Astrocyte (in vitro differentiated cells and primary cell): ENCODE measurements at places on chromosomes 6 and 20. TPM values are rescaled to one million over a fixed set of nuclear protein-coding genes. Genes with fewer than 3 reads are reported as not detected.

Gene TGM3
- not detected in 2 replicates for total RNA-seq

Gene TTPAL
- total RNA-seq = 23.3 and 25.2 TPM in 2 replicates

Gene CDS2
- total RNA-seq = 46.3 and 53.9 TPM in 2 replicates

Gene RAB44
- total RNA-seq = 0.14 and 0.16 TPM in 2 replicates

Gene PACSIN1
- total RNA-seq = 0.32 and 0.46 TPM in 2 replicates

Gene LHFPL5
- total RNA-seq = not detected in 2 replicates

Gene TDRD6
- 0.02 TPM in 1 of 2 replicates, not detected in the other for total RNA-seq

Gene LTA
- not detected in 2 replicates for total RNA-seq

Gene TCP11
- total RNA-seq = not detected in 2 replicates

Gene LPIN3
- 18.0 and 19.6 TPM in 2 replicates for total RNA-seq

Gene C6orf58
- not detected in 2 replicates for total RNA-seq

Gene ADTRP
- 0.58 and 0.68 TPM in 2 replicates for total RNA-seq

Gene FUT9
- total RNA-seq = 0.14 and 0.20 TPM in 2 replicates

Gene PRICKLE4
- total RNA-seq = 3.1 and 3.4 TPM in 2 replicates

Gene PBOV1
- not detected in 2 replicates for total RNA-seq

Gene DEFB116
- total RNA-seq = not detected in 2 replicates

Gene GPR31
- total RNA-seq = not detected in 2 replicates

Gene CLPSL2
- not detected in 2 replicates for total RNA-seq

Gene ZNF391
- 6.0 and 7.2 TPM in 2 replicates for total RNA-seq

Gene RAD21L1
- 0.34 TPM in 1 of 2 replicates, not detected in the other for total RNA-seq

Gene CLIC5
- total RNA-seq = 0.14 and 0.32 TPM in 2 replicates

Gene HUS1B
- total RNA-seq = 1.3 and 1.6 TPM in 2 replicates

Gene ZBTB12
- 3.7 and 4.6 TPM in 2 replicates for total RNA-seq

Gene RAMACL
- 1.2 and 1.3 TPM in 2 replicates for total RNA-seq

Gene HSPA1L
- total RNA-seq = 0.98 and 1.1 TPM in 2 replicates

Gene SALL4
- 15.0 and 21.7 TPM in 2 replicates for total RNA-seq

Gene PAK5
- total RNA-seq = 0.16 and 0.19 TPM in 2 replicates

Gene POU3F2
- 1.9 and 2.1 TPM in 2 replicates for total RNA-seq

Gene SLC13A3
- total RNA-seq = 0.50 and 0.66 TPM in 2 replicates

Gene FAM83C
- not detected in 2 replicates for total RNA-seq

Gene BEND6
- 8.3 and 10.4 TPM in 2 replicates for total RNA-seq

Gene ZBTB46
- 12.9 and 13.9 TPM in 2 replicates for total RNA-seq

Gene METTL24
- total RNA-seq = 0.36 and 0.75 TPM in 2 replicates

Gene CENPW
- total RNA-seq = 16.0 and 16.1 TPM in 2 replicates

Gene MEI4
- 0.54 and 0.58 TPM in 2 replicates for total RNA-seq

Gene IL17F
- total RNA-seq = not detected in 2 replicates

Gene ADGRG6
- total RNA-seq = 89.2 and 98.2 TPM in 2 replicates

Gene COL9A3
- 43.0 and 54.3 TPM in 2 replicates for total RNA-seq

Gene LAMA2
- total RNA-seq = 1.7 and 1.8 TPM in 2 replicates
